Stimulated activated CD8-positive, alpha-beta memory T cell treated with anti-CD3 and anti-CD28 coated beads, Interleukin-15, amount 100 ng/mL, for 4 hours (primary cell): ENCODE measurements at places on chromosomes 4 and X.

GRCh38 chr4:8762951-8763735 is 108.5 kb downstream of the HMX1 start:
- no peak for DNase-seq

- no peak for DNase-seq
These were observed at the start of gene GPR78 for GRCh38 chr4:8580321-8581093. GPR78 (plus strand) TSS chr4:8580392; CDS start chr4:8580983, 591 bp downstream.

DNA sequence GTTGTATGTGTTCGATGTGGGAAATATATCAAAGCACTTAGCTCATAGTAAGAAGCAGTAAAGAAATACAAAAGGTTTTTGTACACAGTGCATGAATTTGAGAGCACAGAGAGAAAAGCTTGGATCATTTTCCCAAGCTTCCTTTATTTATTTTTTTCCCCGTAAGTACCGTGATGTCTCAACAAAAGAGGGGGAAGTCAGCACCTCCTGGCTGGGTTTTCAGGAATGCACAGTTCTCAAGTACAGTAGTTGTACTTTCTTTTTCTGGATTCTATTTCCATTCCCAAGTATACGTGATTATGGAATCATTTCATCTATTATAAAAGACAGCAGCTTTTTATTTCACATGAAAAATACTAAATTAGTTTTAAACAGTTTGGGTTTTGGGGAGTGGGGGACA is 171.5 kb upstream of the EDNRA start:
- DNase-seq: no peak

GRCh38 chrX:27186671-27187070 is 276.5 kb downstream of the PPP4R3C start:
- no peak for DNase-seq

GRCh38 chr4:62448911-62449310 is 1248.8 kb downstream of the ADGRL3 start:
- DNase-seq: no peak

DNA sequence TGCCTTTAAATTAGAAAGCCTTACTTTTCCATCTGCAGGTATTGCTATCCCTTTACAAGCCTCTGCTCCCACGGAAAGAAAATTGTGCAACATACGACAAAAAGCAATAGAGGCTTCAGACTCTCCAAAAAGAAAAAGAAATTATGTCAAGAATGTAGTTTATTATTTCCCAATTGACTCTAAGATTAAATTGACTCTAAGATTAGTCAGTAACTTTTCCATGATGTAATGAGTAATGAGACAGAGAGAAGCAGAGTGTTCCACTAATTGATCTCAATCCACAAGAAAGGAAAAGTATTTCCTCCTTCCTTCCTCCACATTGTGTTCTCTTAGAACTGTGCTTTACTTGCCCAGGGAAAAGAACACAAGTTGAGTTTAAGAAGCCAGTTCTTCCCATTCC is 345.7 kb upstream of the HS3ST1 start:
- no peak for DNase-seq

- DNase-seq: no peak
These were observed 75.3 kb downstream of the DHRSX start for GRCh38 chrX:2425286-2426071.

DNA sequence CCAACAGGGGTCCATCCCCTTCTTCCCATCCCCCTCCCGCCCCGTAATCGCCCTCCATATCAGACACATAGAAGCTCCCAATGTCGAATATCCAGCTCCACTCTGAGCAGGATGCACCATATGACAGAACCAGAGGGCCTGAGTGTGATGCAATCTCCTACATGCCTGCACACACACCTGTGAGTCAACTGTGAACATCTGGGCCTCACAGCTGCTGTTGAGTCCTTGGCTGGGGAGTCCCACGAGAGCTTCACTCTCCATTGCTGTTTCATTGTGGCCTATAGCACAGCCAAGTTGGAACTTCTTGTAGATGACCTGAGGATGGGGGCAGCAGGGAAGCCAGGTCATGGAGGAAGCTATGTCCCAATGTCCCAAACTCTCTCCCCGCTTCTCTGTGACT is 8.2 kb downstream of the SLC38A5 start:
- no peak for DNase-seq

DNA sequence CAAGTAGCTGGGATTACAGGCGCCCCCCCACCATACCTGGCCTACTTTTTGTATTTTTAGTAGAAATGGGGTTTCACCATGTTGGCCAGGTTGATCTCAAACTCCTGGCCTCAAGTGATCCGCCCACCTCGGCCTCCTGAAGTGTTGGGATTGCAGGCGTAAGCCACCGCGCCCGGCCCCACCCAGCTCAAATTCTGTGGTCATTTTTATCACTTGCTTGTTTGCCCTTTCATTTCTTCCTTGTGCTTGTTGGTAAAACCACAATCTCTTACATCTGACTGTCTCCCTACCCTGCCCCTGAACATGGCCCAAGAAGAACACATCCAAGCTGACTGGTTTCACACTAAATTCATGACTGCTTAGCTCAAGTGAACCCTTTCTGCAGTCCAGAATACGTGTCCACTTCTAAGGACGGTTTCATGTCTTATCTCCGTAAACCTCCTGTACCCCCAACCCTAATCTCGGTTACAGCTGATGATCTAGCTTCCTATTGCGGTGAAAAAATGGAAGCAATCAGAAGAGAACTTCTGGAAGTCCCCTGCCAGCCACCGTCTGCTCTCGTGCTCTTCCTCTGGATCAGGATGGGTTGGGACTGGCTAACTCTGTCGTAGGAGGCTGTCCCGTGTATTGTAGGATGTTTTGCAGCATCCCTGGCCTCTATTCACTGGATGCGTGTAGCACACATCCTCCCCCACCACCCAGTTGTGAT is 5.4 kb upstream of the RS1 start:
- DNase-seq: no peak

DNA sequence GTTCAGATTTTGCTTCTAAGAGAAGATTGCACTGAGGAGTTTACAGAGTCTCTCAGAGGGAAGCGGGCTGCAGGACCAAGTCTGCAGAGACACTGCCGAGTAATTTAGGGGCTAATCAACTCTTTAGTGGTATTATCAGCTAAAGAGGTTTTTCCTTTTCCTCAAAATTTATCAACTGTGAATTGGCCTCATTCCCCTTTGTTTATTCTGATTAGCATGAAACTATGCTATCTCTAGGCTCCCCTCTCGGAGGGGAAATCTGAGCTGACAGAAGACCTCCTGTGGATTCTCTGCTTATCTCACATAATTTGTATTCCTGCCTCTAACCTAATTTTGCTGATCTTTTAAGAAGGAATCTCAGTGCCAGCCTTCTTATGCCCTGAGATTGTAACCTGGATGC is 201.0 kb downstream of the DCTD start:
- no peak for DNase-seq

- no peak for DNase-seq
These were observed 124.1 kb upstream of the TBL1X start for GRCh38 chrX:9340598-9341290.

DNA sequence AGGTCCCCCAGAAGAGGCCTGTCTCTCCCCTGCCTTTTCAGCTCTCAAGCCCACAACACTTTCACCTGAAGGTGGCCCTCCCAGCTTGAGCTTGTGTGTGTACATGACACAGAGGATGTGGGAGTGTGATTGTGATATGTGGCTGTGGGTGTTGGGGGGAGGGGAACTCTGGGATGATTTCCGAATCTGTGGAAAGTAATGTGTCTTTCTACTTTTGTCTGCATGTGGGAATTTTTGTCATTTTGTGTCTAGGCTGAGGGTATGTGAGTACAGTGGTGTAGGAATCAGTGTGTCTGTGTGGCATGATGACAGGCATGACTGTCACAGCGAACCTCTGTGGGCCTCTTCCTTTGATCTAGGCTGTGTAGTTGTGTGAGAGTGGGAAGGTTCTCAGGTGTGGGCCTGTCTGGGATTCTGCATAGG is 6.4 kb downstream of the SYP start:
- DNase-seq: no peak

DNA sequence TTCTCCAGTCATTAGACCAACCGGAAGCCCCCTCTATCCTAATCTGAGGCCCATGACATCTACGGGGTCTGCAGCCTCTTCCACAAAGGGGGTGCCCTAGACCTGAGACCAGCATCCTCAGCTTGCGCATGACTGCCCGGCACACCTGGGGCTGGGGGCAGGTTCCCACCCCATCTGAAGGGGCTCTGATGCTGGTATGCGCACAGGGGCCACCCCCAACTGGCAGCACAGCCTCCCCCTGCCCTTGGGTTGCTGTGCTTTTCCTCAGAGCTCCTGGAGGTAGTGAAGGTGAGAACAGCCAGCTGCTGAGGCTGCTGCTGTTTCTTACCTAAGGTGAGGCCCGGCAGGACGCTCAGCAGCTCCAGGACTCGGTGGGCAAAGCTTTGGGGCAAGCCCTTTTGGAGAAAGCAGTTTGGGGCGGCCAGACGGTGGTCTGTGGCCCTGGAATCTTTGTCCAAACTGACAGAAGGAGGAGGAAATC is 18.9 kb upstream of the CPLX1 start:
- no peak for DNase-seq

DNA sequence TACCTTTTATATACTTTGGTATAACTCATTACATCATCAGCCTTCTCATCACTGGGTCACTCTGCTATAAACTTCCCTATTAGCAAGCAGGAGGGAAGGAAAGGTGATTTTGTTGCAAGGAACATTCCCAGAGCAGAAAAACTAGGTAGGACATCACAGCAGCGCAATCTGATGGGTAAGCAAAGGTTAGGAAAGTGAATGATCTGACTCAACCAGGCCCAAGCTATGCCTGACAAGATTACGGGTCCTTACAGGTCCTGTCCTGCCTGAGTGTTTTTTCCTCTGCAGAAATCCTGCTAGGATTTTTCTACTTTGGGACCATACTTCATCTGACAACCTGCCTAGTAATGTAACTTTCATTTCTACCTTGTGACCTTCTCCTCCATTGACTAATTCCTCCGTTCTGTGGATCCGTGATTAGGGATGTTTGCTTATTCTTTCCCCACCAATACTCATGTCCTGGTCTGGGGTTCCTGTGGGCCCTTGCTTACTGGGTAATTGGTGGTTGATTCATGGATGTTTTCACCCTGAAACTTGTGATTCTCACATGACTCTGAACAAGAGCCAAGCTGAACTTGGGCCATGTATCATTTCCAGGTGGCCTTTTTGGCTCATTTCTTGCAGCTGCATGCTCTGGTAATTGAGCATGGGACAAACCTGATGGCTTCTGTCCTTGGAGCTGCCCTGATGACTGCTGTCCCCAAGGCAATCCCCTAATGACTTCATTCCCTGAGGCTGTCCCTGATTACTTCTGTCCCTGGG is 111.9 kb upstream of the KIT start:
- DNase-seq: no peak

- no peak for DNase-seq
These were observed 98.7 kb upstream of the DDIT4L start for GRCh38 chr4:100288811-100289529.
